ENCODE measurements at places on chromosomes 12 and 14. TPM values are rescaled to one million over a fixed set of nuclear protein-coding genes. Genes with fewer than 3 reads are reported as not detected.

The OLR1 gene
- 8.7 TPM for total RNA-seq

The LRTM2 gene
- not detected for total RNA-seq

The YEATS4 gene
- total RNA-seq = 15.5 TPM

The KRT2 gene
- total RNA-seq = not detected

The LMO3 gene
- total RNA-seq = not detected

The LBHD2 gene
- total RNA-seq = not detected
